ENCODE measurements at places on chromosomes 4 and X. TPM values are rescaled to one million over a fixed set of nuclear protein-coding genes. Genes with fewer than 3 reads are reported as not detected.
A peak's percentile ranks its signal among the peaks of the same experiment; 100 is the strongest.

DNA sequence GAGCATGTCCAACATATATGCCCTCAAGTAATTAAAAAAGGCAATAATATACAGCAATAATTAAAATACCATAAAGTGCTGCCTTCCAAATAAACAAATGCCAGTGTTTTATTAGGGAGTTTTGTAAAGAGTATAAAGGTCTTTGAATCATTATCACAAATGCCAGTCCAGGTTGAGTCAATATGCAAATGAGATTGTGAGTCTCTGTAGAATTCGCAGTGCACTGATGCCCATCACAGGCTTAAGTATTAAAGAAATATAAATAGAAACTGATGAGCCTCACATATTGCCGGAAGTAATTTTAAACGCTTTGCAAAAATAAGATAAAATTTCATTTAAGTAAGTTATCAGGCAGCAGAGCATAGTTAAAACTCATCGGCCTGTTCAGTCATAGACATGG is 205.0 kb upstream of the TECRL start:
- DNase-seq = no peak

PAGE5 gene
- polyA plus RNA-seq = not detected

DNA sequence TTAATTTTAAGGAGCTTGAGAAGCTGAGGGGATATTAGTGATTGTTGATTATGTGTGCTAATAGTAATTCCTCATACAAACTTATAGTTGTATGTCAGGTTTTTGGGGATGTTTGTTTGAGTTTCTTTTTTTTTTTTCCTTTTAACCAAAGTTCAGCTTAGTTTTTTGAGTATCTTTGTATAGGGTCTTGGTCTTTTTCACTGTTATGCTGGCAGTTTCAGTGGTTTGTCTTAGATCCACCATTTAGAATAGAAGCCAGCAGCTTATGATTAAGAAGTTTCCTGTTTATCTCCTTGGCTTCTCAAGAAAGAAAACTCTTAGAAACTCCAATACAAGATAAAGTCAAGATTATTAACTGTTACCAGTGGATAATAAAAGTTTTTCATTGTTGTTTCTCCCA is 16.1 kb downstream of the CPEB2 start:
- no peak for DNase-seq

GRCh38 chrX:66232296-66232695 is 68.2 kb downstream of the HEPH start:
- DNase-seq = no peak

DNA sequence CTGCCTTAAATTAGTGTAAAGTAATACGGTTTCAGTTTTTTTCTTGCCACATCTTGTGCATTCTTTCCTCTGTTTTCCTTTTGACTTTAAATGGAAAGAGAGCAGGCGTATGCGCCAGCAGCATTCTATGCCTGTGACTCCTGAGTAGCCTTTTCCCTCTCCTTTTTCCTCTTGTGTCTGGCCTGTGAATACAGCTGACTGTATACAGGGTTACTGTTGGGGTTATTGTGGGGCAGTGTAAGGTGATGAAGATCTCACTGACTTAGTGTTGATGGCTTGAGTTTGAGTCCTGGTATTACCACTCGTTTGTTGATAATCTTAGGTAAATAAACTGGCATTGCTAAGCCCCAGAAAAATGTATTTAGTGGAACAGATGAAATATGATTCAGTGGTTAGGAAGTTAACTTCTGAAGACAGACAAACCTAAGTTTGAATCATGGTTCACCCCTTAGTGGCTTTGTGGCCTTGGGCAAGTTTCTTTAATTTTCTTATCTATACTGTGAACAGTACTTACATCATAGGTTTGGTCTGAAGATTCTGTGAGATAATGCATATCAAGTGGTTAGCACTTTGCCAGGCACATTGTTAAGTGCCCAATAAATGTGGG is 105.1 kb downstream of the FNIP2 start:
- DNase-seq = no peak

- no peak for DNase-seq
These were observed 813 bp downstream of the TLR7 start for GRCh38 chrX:12867685-12868084.

- no peak for DNase-seq
These were observed 132.2 kb downstream of the NKX6-1 start for GRCh38 chr4:84366907-84367306.

- no peak for DNase-seq
These were observed 9.4 kb upstream of the PAK3 start for GRCh38 chrX:111086591-111087006.

DNA sequence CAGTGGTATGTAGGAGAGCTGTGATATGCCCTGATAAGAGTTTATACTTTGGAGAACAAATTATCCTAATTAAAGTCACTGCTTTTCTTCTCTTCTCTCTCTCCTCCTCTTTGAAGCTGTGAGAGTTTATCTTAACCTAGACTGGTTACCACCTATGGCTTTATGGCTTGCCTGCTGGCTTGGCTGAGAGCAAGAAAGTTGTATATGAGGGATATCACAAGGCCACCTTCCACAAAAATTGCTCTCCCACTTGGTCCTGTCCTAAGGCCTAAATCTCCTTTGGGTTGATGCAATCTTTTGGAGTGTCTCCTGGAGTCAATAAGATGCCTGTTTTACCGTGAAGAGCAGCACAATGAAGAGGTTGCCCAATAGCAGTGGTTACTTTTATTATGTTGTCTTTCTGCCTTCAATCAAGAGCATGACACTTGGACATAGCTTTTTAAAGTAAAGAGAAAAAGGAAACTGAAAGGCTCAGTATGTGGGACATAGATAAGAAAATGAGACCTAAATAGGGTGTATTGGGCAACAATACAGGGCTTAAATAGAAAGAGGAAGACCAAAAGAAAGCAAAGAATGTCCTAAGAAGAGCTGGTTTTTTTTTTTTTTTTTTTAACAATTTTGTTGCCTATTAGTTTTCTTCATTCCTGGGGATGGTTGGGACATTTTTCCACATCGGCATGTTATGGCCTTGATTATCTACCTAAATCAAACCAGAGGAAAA is 9.2 kb downstream of the GUCY1A1 start:
- DNase-seq = no peak

- DNase-seq = no peak
These were observed 752 bp upstream of the FGF5 start for GRCh38 chr4:80265571-80266252.

PCYT1B gene
- polyA plus RNA-seq = 0.14 TPM

DNA sequence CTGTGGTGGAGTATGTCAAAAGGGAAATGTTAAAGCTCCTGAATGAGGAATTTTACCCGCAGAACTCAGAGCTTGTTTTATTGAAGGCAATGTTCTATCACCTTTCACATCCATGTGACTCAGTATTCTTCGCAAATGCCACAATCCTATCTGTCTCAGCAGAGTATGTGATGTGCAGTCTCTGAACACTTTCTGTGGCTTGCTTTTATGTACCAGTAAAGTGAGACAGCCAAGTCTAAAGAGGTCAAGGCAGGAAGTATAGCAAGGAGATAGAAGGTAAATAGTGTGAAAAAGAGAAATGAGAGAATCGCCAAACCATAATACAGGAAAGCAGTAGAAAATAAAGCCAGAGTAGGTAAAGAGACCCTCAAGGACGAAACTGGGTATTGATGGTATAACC is 515.8 kb downstream of the RAB28 start:
- no peak for DNase-seq

CTAG1A gene
- polyA plus RNA-seq = not detected

DNA sequence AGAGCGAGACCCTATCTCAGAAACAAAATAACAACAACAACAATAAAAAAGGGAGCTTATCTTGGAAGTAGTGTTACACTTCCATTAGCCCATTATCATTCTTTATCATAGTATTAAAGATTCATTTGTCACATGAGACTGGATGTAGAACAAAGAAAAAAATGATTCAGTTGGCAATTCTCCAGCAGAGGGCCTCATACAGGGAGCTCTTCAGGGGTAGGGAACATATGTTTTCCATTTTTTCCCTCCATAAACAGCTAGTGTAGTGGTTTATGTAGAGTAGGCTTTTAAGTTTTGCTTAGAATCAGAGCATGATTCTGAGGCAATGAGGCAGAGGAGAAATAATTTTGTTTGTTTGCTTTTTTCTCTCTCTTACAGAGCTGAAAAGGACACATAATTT is 5.8 kb downstream of the CPE start:
- no peak for DNase-seq

DNA sequence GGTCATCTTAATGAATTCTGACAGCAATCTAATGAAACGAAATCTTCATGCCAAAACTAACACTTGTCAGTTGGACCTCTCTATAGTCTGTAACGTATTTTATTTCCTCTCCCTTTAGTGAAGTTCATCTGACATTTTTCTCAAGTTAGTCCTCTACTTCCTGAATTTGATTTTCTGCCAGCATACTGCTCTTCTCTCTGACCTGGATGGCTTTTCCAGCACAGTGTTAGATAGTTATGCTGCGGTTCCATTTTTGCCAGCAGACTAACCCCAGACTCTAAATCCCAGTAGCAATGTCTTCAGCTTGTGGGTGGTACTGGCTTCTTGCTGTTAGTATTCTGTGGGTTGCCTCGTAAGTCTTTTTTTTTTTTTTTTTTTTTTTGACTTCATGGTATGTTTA is 146.7 kb upstream of the VEGFC start:
- no peak for DNase-seq

DNA sequence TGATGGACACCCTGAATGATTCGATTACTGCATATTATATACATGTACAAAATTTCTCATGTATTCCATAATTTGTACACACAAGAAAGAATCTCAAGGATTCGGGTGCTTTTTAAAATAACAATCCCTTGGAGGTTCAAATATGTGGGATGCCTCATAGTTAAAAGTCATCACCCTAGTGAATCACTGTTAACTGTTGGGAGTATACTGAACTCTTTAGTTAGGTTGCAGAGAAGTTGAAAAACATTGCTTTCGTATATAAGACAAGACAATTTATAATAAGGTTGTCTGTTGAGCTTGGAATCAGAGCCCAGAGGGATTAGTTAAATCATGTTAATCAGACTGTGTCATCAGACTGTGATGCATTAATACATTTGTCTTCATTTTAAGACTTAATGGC is 15.6 kb downstream of the DCK start:
- no peak for DNase-seq

PSAPL1 gene
- polyA plus RNA-seq = not detected

- no peak for DNase-seq
These were observed 128.7 kb downstream of the CCNB3 start for GRCh38 chrX:50333308-50333707.

- DNase-seq = no peak
These were observed 281.1 kb upstream of the ARX start for GRCh38 chrX:25296850-25297249.

GRCh38 chrX:12693754-12694153 is 97.5 kb upstream of the PRPS2 start:
- DNase-seq = no peak

GRCh38 chrX:107669261-107669660 is 41.0 kb downstream of the PRPS1 start:
- DNase-seq = no peak

DNA sequence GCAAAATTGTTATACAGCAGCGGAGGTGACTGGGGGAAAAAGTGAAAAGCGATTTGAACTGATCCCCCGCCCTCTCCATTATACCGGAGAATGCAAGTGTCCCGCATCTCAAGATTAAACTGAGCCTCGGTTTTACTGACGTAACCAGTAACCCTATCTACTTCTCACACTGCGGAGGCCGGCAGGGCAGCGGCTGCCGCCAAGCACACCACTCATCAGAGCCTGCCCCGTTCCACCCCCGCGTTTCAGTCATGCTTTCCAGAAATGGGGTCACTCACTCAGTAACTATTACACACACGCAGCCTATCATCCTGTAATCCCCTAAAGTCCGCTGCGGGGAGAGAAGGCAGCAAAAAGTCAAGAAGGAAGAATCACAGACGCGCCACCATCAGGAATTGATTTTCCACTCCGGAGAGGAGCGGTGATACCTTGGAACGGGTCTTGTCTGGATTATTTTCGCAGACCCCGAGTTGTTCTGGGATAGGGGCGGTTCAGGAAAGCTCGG is 1.4 kb downstream of the RPS6KA3 start:
- DNase-seq = peak; percentile 67

DNA sequence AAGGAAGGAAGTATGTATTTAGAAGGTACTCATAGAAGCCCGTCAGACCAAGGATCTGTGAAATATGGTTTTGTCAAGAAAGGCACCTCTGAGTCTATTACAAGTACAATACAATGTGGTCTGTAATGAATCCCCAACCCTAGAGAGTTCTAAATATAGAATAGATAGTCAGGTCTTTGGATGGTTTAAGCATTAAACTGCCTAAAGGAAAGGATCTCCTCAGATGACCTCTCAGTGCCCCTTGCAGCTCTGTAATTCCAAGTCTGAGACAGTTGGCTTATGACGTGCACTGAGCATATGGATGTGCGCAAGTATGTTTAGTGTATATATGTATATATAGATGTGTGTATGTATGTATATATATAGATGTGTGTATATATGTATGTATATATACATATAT is 62.0 kb downstream of the CCSER1 start:
- no peak for DNase-seq

DNA sequence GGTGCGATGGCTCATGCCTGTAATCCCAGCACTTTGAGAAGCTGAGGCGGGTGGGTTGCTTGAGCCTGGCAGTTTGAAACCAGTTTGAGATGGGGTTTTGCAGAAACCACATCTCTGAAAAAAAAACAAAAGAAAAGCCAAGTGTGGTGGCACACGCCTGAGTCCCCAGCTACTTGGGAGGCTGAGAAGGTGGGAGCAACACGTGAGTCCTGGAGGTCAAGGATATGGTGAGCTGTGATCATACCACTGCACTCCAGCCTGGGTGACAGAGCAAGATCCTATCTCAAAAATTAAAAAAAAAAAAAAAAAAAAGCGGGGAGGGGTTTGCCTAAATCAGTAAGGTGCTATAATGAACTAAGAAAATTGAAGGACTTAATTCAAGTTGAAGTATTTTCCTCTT is 58.2 kb upstream of the TBC1D14 start:
- DNase-seq = no peak

FGA gene
- polyA plus RNA-seq = not detected

- no peak for DNase-seq
These were observed 58.4 kb upstream of the NKX1-1 start for GRCh38 chr4:1464581-1465171.

TLR1 gene
- polyA plus RNA-seq = 7.6 TPM

DNA sequence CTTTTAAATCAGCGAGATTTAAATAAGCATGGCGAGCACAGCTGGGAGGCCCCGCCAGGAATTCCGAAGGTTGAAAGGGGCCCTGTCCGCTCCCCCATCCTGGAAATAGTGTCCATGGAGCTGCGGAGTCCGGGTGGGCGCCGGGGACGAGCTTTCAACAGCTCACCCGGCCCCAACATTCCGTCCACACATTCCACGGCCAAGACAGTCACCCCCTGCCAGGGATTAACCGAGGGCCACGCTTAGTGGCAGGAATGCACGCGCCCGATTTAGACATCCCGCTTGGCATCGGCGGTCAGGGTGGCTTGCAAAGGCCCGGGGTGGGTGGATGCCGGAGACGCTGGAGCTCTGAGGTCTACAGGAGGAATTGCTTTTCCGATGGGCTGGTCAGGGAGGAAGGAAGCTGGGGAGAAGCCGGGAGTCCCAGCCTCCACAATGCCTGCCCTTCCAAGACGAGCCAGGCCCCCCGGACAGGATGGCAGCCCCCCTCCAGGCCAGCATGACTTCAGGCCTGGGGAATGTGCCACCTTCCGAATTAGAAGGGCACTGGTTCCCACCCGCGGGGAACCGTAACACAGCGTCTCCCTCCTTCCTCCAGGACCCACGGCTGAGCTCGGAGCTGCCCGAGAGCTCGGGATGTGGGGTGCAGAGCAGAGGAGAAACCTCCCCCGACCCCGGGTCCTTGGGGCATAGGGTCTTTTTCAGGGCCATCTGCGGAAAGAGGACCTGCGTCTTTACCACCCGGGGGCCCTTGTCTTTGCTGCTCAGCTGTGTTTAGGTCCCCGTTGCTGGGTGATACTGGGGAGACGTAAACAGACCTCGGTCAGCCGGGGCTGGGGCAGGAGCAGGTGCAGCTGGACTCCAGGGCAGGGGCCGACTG is 26.9 kb upstream of the PPP2R3B start:
- DNase-seq = no peak

CXCL6 gene
- not detected for polyA plus RNA-seq
